Epithelial cell of proximal tubule (primary cell): ENCODE measurements at places on chromosomes 2 and 18. TPM values are rescaled to one million over a fixed set of nuclear protein-coding genes. Genes with fewer than 3 reads are reported as not detected.

Gene CASP8
- 8.2 and 9.9 TPM in 2 replicates for total RNA-seq

Gene STARD6
- total RNA-seq, result 1.9 TPM in 1 of 2 replicates, not detected in the other

Gene HOXD12
- total RNA-seq, result not detected in 2 replicates

Gene AFF3
- total RNA-seq, result 0.35 and 1.1 TPM in 2 replicates

Gene ASB18
- not detected in 2 replicates for total RNA-seq

Gene CXCR1
- total RNA-seq, result not detected in 2 replicates

Gene DSC2
- total RNA-seq, result 12.2 and 19.6 TPM in 2 replicates

Gene ABCG5
- total RNA-seq, result not detected in 2 replicates

Gene PTGR3
- 7.8 and 11.8 TPM in 2 replicates for total RNA-seq

Gene FSHR
- total RNA-seq, result not detected in 2 replicates

Gene ERFE
- 9.8 and 86.8 TPM in 2 replicates for total RNA-seq

Gene CABLES1
- total RNA-seq, result 6.1 and 19.7 TPM in 2 replicates

Gene CLIP4
- 21.3 and 22.8 TPM in 2 replicates for total RNA-seq

Gene MROH2A
- total RNA-seq, result not detected in 2 replicates

Gene SLC9A2
- 0.86 and 1.2 TPM in 2 replicates for total RNA-seq

Gene WIPF1
- 7.6 and 8.4 TPM in 2 replicates for total RNA-seq

Gene BOK
- 76.7 and 83.3 TPM in 2 replicates for total RNA-seq

Gene CCDC68
- total RNA-seq, result 2.7 TPM in 2 replicates

Gene RUFY4
- total RNA-seq, result not detected in 2 replicates

Gene DYNC1I2
- total RNA-seq, result 128 and 146 TPM in 2 replicates

Gene ECEL1
- total RNA-seq, result not detected in 2 replicates

Gene R3HDM1
- total RNA-seq, result 11.3 and 16.7 TPM in 2 replicates

Gene SPP2
- not detected in 2 replicates for total RNA-seq

Gene MOGAT1
- not detected in 2 replicates for total RNA-seq

Gene MATN3
- total RNA-seq, result 9.7 and 9.8 TPM in 2 replicates

Gene ASNSD1
- total RNA-seq, result 24.3 and 36.5 TPM in 2 replicates

Gene REG3A
- not detected in 2 replicates for total RNA-seq
